Suppressor macrophage treated with lipopolysaccharide for 1 hour (primary cell): ENCODE measurements at places on chromosomes 7 and 10.

- DNase-seq = no peak
Observed at GRCh38 chr7:68334636-68335272, 1263.5 kb upstream of the AUTS2 start.

DNA sequence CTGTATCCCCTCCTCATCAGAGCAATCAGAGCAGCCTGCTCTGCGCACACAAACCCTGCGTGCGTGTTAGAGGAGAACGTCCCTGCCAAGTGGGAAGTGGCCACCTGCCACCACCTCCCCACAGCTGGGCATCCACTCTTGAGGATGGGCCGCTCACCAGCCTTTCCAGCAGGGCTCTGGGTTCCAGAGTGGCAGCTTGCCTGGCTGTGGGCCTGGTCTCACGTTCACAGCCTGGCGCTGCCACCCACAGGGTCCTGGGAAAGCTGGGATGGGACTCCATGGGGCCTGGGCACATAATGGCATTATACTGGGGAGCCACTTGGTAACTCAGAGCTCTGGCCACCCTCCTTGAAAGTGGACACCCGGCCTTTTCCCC, 151.1 kb upstream of the PPP2R2D start:
- DNase-seq = no peak

DNA sequence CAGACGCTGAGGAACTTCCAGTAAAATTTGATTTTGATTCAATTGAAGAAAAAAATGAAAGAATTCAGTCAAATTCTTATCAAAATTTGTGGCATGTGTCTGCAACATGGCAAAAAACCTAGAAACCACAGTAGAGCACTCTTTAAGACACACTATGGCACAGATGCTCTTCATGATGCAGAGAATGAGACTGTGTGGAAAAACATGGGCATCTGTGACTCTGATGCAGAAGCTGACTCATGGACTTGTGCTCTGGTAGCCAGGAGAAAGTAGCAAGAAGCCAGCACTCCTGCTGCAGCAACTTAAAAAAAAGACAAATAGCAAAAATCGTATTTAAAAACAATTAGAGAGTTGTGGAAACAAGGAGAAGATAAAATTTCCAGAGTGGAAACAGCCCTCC, 8.9 kb upstream of the KCNK18 start:
- DNase-seq = no peak

- no peak for DNase-seq
Observed at GRCh38 chr10:28396331-28396730, 93.5 kb upstream of the MPP7 start.

DNA sequence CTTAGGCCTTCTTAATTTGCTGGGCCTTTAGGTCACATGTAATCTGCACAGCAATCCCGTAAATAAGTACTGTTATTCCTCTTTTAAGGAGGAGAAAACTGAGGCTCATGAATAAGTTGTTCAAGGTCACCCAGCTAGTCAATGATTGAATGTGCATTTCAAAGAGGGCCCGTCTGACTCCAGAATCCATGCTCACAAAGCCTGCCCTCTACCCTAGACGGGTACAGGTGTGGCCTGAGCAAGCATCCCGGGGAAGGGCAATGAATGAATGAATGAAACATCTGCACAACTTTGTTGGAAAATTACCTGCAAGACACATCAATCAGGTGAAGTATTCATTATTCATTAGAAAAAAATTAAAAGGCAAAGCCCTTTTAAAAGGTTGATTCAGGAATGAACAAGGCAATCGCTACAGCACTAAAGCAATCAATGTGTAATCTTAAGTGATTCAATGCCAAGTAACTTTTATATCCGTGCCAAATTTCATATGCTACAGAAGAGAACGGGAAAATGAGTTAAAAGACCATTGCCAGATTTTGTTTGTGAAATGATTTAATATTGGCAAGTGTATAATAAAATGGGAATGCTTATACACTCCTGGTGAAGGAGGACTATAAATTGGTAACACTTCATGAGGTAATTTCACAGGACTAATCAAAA, 61.1 kb downstream of the TLL2 start:
- no peak for DNase-seq

DNA sequence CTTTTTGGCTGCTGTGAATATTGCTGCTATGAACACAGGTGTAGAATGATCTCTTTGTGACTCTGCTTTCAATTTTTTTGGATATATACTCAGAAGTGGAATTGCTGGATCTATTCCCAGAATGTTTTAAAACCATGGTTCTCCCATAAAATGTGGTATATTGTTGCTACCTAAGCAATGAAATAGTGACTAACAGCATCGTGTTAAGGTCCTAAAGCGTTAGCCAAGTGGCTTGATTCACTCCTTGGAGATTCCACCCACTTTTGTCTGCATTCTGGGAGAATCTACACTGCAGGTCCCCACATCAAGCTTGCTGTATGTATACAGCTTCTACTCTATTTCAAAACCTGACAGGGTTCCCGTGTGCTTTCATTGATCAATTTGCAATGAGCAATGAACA, 105.6 kb downstream of the CDK6 start:
- no peak for DNase-seq

- DNase-seq = no peak
Observed at GRCh38 chr10:75403939-75404814, 2.6 kb upstream of the ZNF503 start.

DNA sequence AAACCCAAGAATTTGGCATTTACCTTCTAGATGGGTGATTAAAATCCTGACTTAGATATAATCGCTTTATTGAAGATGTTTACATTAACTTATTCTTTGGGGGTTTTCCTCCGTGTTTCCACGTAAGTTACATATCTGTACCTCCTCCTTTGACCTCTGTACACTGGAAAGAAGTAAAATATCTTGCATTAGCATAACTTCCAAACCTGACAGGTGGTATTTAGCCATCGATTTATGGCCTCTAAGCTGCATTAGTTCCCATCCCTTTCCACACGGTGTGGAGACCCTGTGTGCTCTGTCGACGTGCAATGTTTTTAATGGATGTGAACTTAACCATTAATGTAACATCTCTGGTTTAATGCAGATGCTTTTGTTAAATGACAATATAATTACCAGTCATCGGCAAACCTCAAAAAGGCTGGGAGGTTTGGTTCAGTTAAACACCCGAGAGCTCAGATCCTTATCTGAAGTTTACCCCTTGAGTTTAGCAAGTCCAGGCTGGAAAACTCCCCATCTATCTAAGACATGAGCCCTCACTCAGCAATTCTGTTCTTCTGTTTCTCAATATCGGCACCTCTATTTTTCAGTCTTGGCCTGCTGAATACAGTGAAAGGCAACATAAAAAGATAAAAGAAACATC, 295.2 kb downstream of the GATA3 start:
- DNase-seq = no peak

GRCh38 chr10:111089293-111089692, 12.5 kb downstream of the ADRA2A start:
- no peak for DNase-seq

DNA sequence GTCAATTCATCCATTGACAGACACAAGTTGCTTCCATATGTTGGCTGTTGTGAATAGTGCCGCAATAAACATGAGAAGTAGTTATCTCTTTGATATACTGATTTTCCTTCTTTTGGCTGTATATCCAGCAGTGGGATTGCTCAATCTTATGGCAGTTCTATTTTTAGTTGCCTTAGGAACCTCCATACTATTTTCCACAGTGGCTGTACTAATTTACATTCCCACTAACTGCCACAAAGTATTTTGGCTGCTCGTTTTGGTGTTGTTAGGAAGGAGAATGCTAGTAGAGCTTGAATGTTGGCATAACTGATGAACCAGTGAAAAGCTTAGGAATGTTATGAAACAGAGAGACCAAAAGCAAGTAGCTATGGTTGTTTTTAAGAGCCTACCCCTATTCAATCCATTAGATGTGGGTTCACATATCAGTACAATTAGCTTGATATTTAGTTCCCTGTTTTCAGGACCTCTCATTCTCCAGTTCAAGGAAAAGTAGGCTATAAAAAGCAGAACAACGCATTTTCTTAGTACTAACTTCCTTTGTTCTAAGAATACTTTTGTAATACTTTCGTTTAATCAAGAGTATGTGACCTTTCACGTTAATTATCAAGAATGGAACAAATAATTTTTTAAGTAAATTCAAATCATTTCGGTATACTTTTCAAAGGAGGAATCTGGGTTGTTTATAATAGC, 100.3 kb downstream of the FAS start:
- peak; percentile 34 for DNase-seq

DNA sequence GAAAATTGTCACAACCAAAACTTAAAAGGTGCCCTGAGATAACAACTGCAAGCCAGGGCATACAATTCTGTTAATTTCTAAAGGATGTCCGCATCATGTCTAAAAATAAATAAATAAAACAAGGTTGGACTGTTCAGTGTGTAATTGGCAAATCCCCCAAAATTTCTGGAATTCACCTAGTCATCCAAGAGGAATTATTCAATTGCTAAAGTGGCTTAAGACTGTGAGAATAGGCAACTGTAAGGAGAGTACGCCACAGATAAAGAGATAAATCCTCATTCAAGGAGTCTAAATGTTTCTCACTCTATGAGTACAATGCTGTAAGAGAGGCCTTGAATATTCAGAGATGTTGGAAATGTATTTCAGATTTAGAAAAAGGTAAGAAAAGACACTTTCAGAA, 37.2 kb downstream of the PIK3AP1 start:
- no peak for DNase-seq

DNA sequence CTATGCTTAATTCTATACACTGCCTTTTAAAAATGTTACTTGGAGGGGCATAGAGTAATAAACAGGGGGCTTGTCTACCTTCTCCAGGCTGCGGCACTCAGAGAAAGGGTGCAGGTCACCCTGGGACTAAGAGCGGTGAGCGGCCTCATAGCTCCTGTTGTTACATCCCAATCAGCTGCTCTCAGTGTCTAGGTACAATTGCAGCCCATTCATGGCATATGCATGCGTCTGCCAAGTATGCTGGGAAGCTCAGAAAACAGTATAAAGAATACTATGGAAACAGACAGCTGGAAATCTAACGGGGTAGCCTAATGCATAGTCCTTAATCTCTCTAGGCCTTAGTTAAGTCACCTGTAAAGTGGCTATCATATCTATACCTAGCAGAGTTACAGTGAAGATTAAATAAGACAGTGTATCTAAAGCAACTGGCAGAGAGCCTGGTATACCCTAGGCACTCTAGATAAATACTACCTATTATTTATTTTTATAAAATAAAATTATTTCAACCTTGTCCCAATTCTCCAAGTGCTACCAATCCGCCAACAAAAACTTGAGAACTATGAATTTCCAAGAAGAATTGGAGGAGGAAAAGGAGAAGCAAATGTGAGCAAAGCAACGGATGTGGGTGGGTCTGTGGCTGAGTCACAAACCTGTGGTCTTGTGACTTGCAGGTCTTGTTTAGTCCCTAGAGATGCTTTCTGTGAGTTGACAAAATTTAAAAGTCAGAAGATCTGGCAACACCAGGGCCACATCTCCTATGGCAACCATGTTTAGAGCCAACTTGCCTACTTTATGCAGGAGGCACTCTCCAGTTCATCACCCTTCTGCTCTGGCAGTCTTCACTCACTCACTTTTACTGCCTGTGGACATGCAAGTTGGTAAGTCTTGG, 183.0 kb downstream of the RAPGEF5 start:
- peak; percentile 57 for DNase-seq

- DNase-seq = no peak
Observed at GRCh38 chr7:47538846-47539311, 43.0 kb downstream of the TNS3 start.

- no peak for DNase-seq
Observed at GRCh38 chr10:130049244-130049643, 61.4 kb downstream of the C10orf143 start.

GRCh38 chr7:159078911-159079270, 65.8 kb downstream of the VIPR2 start:
- no peak for DNase-seq

- DNase-seq = no peak
Observed at GRCh38 chr10:84531396-84531795, 203.0 kb downstream of the CCSER2 start.

DNA sequence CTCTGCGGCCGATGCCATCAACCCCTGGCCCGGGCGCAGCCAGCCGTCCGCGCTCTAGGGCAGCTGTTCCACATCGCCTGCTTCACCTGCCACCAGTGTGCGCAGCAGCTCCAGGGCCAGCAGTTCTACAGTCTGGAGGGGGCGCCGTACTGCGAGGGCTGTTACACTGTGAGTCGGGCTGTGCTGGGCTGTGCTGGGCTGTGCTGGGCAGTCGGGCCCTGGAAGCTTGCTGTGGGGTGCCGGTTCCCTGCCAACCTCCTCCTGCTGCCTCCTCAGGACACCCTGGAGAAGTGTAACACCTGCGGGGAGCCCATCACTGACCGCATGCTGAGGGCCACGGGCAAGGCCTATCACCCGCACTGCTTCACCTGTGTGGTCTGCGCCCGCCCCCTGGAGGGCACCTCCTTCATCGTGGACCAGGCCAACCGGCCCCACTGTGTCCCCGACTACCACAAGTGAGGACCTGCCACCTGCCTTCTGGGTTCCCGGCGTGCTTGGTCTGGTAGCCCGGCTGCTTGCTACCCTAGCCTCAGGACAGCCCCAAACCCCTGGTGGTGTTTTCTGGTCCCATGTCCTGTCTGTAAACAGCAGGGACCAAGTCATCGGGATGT, 7.5 kb downstream of the ZYX start:
- DNase-seq = no peak

GRCh38 chr7:20170633-20171032, 46.6 kb downstream of the MACC1 start:
- DNase-seq = peak; percentile 46

DNA sequence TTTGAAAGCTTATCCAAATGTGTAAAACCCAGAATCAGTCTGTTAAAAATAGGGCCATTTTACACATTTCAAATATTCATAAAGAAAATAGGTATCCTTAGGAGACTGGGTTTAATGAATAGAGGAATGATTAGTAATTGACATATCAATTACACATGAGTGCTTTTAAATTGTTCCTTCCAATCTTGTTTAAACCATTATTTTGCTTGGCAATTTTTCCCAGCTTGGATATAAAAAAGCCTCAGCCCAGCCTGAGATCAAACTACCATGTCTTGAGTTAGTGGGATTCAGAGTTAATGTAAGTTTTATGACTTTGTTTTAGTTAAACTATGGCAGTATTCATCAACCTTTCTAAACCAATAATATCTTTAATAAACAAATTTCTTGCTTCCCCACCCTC, 28.3 kb downstream of the PARP12 start:
- DNase-seq = no peak

- DNase-seq = peak; percentile 58
Observed at GRCh38 chr10:126504063-126504760, 115.9 kb upstream of the ADAM12 start.

DNA sequence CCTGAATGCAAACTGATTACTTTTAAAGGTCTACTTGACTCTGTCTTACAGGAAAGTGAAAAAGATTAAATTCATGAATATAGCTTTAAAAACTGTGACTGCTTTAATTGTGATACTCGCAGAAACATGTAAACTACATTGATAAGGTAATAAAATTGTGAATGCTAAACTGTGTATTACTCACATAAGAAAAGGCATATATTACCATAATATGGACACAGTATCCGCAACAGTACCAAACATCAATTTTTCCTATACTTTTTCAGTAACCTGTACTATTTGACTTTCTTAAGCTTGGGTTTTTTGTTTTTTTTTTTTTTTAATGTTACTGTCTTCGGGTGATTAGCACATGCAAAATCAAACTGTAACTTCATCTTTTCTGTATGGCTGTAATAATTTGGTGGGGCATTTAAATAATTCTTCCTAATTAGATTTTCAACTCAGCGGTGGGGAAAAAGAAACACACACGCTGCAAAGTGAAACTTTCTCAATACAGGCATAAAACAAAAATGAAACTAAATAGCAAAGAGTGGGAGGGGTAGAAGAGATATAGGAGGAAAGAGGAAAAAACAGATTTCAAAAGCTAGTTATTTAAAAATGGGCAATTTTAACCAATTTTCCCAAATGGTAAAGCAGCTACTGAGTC, 23.2 kb downstream of the NT5C3A start:
- DNase-seq = peak; percentile 70

GRCh38 chr7:67493366-67493765, 496.7 kb downstream of the TYW1 start:
- DNase-seq = no peak
